ENCODE measurements at places on chromosomes 12 and 14.

GRCh38 chr14:81066672-81067071 lies 111.3 kb downstream of the TSHR start:
- no peak for DNase-seq

GRCh38 chr12:69056743-69057515 lies 124.0 kb upstream of the CPM start:
- DNase-seq = no peak

DNA sequence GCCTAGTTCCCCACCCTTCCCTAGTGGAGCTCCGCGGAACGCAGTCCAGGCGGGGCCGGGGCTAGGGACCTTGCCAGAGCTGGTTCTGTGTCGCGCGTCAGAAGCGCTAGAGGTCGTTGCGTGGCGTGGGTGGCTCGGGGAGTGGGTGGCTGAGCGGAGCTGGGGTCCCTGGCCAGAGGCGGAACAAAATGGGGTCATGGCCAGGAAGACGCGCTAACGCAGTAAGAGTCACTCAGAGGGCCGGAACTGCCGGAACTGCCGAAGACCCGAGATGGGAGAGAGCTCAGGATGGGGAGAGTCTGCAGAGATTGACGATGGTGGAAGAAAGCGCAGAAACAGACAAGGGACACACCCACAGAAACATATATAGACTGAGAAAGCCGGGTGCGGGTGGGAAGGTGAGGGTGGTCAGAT lies 4.8 kb downstream of the DGKA start:
- no peak for DNase-seq

DNA sequence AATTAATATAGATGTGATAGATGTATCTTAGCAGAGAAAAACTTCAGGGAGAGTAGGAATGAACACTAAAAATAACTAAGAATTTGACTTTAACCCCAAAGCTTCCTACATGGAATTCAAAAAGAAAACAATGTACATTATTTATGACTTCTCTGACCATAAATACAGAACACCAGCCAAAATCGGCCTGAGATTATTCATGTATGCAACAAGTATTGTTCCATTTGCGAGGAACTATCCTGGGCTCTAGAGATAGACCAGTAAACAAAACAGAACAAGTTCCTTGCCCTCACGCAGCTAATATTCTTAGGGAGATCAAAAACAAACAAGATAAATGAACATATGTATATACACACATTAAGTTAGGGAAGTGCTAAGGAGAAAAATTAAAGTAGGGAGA lies 432.3 kb upstream of the SOX5 start:
- no peak for DNase-seq

DNA sequence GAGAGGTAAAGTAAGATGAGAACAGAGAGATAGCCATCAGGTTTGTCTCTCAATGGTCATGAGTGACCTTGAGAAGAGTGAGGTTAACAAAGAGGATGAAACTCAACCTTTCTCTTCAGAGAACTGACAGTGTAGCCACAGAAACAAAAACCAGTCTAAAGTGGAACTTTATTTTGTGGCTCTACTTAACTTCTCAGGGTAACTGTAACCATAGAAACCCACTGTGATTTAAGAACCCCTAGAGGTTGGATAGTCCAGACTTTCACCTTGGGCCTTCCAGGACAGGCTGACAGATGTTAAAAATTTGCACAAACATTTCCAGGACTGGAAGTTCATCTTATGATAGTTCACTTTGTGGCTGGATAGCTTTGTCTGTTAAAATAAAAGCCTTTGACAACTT lies 48.5 kb downstream of the ATP23 start:
- DNase-seq = no peak

DNA sequence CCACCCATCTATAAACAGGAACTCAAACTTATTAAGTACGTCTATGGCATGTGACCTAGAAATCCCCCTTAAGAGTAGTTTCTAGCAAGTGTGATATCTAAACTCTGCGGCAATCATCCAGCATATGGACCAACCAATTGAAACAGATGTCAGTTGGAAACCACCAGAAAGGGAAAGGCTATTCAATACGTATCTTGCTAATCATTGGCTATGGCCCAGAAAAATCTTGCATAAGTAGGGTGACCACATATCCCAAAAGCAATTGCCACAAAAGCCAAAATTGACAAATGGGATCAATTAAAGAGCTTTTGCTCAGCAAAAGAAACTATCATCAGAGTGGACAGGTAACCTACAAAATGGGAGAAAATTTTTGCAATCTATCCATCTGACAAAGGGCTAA lies 24.2 kb downstream of the SYNJ2BP start:
- no peak for DNase-seq

- no peak for DNase-seq
Observed at GRCh38 chr12:80033448-80033847, 65.9 kb upstream of the OTOGL start.

- DNase-seq = peak; percentile 49
Observed at GRCh38 chr12:57001448-57001906, 4.9 kb downstream of the ZBTB39 start.

- DNase-seq = no peak
Observed at GRCh38 chr12:61044766-61045165, 1215.4 kb upstream of the USP15 start.

DNA sequence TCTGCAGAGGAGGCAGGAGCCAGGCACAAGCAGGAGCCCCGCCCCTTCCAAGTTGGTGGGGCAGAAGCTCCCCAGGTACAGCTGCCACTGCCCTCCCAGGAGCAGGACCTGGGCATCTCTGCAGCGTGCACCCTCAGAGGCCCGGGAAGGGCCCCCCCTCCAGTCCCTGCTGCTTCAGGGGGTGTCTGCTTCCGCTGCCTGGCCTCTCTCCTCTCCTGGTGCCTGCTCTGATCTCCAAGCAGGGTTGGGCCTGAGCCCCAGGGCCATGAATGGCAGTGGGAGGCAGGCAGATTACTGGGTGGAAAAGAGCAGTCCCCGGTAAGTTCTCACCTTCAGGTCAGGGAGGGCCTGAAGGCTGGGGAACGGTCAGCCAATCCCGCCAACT lies 35.0 kb downstream of the KRT76 start:
- no peak for DNase-seq

DNA sequence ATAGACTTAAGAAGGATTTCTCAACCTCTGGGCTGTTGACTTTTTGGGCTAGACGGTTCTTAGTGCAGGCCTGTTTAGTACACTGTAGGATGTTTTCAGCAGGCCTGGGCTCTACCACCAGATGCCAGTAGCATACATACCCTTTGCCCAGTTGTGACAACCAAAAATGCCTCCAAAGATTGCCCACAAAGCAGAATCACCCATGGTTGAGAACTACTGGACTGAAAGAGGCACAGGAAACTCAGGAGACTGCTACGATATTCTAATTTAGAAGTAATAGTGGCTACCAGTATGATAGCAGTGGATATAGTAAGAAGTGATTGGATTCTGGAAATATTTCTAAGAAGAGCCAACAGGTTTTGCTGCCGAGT lies 15.5 kb downstream of the SLC35E3 start:
- no peak for DNase-seq

- DNase-seq = no peak
Observed at GRCh38 chr12:123655420-123655819, 15.5 kb upstream of the TCTN2 start.

GRCh38 chr12:43896496-43896895 lies 60.6 kb downstream of the TMEM117 start:
- no peak for DNase-seq

GRCh38 chr12:89098441-89099112 lies 253.7 kb downstream of the DUSP6 start:
- DNase-seq = no peak

DNA sequence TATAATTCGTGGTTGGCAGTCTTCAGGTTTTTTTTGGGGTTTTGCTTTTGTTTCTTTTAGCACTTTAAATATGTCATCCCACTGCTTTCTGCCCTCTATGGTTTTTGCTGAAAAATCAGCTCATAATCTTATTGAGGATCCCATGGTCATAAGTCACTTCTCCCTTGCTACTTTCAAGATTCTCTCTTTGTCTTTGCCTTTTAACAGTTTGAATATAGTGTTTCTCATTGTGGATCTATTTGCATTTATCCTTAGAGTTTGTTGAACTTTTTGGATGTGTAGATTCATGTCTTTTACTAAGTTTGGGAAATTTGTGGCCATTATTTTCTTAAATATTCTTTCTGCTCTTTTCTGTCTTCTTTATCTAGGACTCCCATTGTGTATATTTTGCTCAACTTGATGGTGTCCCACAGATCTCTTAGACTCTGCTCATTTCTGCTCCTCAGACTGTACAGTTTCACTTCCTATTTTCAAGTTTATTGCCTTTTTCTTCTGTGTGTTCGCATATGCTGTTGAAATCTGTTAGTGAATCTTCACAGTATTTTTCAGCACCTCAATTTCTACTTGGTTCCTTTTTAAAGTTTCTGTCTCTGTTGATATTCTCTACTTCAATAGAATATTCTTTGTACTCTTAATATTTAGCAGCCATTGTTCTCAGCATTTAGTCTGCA lies 70.8 kb downstream of the WNK1 start:
- peak; percentile 88 for DNase-seq

- DNase-seq = no peak
Observed at GRCh38 chr14:34170882-34171281, 220.0 kb upstream of the EGLN3 start.

- peak; percentile 32 for DNase-seq
Observed at GRCh38 chr12:119153477-119154434, 25.0 kb upstream of the HSPB8 start.

GRCh38 chr12:45273717-45274271 lies 57.9 kb downstream of the ANO6 start:
- peak; percentile 31 for DNase-seq
